NCI-H1417 (cell line): ENCODE measurements at places on chromosomes 3 and 15.

DNA sequence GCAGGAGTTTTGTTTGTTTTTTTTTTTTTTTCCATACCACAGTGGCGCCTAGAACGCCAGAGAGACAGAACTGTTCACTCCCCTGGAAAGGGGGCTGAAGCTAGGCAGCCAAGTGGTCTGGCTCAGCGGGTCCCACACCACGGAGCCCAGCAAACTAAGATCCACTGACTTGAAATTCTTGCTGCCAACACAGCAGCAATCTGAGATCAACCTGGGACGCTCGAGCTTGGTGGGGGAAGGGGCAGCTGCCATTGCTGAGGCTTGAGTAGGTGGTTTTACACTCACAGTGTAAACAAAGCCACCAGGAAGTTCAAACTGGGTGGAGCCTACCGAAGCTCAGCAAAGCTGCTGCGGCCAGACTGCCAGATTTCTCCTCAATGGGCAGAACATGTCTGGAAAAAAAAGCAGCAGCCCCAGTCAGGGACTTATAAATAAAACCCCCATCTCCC, 29.8 kb downstream of the SPICE1 start:
- no peak for DNase-seq

- DNase-seq = no peak
Measured at GRCh38 chr15:60344987-60345386, 52.8 kb downstream of the ANXA2 start.

DNA sequence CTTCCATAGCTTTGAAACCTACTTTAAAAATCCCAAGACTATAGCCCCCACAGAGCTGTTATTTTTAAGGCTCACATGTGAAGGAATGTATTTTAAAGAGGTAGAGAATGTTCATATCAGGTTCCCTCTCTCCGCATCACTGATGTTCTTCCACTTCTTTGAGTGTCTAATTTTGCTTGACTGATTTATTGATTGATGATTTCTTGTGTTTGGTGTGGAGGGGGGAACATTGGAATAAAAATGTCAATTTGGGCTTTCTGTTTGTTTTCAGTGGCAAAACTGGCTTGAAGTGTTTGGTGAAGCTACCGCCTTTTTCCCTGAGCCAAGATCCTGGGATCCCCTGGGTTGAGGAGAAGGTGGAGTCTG, 2.7 kb upstream of the TMEM212 start:
- no peak for DNase-seq

DNA sequence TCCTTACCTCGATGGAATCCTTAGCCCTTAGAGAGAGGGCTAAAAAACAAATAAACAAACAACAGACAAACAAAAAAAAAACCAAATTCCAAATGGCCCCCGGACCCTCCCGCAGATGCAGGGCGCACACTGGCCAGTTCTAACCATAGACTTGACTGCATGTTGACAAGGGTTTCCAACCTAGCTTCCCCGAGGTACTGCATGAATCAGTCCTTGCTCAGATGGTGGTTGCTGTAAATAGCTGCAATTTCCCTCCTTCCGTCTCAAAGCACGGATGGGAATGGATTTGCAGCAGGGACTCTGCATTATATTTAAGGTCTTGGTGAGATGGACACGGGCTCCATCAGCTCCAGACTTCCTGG, 162.8 kb downstream of the CD47 start:
- DNase-seq = peak; percentile 42

GRCh38 chr15:63473007-63473748, 31.2 kb upstream of the USP3 start:
- peak; percentile 42 for DNase-seq

GRCh38 chr3:25257026-25257425, 171.0 kb upstream of the RARB start:
- no peak for DNase-seq

- no peak for DNase-seq
Measured at GRCh38 chr3:110900576-110900975, 171.0 kb upstream of the NECTIN3 start.

- no peak for DNase-seq
Measured at GRCh38 chr15:85313339-85313738, 67.1 kb upstream of the AKAP13 start.

DNA sequence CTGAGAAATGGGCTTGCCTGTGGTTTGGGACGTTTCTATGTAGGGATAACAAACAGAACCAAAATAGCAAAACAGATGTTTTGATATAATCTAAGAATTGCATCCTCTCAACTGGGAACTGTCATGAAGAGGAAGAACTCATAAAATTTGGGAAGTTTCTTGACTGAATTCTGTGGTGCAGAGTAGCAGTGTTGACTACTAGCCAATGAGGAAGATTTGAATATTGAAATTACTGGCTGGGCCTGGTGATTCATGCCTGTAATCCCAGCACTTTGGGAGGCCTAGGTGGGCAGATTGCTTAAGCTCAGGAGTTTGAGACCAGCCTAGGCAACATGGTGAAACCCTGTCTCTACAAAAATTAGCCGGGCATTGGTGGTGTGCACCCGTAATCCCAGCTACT, 42.2 kb downstream of the ZNF609 start:
- no peak for DNase-seq

DNA sequence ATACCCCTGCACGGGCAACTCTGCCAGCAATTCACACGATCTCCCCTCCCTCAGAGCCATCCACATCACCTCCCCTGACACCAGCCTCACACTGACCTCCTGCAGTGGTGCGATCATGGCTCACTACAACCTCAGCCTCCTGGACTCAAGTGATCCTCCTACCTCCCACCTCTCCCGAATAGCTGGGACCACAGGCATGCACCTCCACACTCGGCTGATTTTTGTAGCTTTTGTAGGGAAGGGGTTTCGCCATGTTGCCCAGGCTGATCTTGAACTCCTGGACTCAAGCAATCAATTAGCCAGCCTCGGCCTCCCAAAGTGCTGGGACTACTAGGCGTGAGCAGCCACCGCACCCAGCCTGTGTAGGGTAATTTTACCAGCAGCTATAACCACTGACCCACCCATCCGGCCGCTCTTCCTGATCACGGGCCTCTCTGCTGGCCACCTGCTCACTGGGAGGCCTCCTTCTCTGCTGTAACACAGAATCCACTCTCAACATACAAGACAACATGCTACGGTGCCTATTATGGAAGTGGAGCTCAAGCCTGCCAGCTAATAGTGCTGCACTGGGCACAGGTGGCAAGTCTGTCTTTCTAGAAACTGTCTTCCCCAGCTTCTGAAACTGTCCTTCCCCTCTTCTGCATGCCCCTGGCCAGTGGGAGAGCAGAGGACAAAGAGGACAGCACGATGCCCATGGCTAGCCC, 4.6 kb downstream of the GP9 start:
- DNase-seq = no peak

DNA sequence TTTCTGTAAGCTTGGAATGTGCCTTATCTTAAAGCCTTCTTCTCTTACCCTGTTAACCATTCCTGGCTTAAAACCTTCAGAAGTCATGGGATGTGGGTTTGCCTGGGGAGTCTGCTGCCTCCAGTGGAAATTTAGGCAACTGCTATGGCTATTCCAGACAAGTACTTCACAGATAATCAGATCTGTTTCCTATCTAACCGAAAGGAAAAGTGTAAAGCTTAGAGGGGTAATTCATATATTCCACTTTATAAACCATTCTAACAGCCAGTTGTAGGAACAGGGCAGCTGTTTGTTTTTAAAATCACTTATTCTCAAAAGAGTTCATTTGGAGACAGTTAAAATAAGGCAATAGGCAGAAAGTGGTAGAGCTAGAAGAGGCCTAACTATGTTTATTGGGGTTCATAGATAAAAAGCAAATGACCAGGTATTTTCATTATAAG, 219.9 kb downstream of the TCF12 start:
- DNase-seq = peak; percentile 5

DNA sequence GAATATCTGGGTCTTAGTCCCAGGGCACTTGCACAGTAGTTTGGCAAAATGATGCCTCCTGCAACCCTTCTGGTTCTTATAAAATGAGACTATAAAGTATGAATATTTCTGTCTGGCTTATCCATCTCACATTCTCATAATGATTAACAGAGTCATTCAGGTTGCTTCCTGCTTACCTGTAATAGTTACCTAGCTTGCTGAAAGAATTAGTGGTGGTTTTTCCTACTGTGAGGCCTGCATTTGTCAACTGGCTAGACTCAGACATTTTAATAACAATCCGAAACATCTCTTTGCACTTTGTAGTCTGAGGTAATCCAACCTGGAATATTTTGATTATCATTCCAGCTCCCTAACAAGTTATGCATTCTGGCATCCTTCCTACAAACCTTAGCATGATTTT, 75.6 kb upstream of the POU1F1 start:
- no peak for DNase-seq

DNA sequence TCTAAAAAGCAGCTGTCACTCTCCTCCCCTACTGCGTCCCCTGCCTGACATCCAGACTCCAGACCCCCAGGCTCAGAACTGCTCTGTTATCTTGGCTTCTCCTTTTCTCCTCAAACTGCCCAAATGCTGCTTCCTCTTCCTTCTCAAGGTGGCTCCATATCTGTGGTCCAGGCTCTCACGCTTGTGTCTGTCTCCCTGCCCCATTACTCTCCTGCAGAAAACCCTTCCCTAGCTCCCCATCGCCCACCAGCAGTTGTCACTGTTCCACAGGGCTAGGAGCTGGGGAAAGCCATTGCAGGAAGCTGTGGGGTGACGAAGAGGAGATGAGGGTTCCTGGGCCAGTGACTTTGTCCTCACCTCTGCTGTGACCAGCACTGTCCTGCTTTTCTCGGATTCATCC, 30.7 kb upstream of the CGNL1 start:
- peak; percentile 32 for DNase-seq

GRCh38 chr3:135197246-135197645, 402.2 kb downstream of the EPHB1 start:
- no peak for DNase-seq

- no peak for DNase-seq
Measured at GRCh38 chr15:93865586-93865985, 365.8 kb upstream of the MCTP2 start.

DNA sequence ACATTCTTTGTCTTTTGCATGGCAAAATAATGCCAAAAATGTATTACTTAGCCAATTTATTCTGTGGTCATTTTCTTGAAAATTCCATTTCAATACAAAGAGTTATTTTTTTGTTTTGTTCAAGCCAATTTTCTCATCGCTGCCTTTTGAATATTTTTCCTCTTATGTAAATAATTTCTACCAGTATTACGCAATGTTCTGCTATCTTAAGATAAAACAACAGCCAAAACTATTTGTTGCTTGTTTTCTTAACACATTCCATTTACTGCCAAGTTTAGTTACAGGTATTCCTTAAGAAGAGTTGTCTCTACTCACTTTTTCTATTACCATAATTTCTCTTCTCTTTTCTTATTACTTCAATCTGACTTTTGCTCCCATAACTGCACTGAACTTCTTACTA, 163.1 kb downstream of the ROBO1 start:
- no peak for DNase-seq

GRCh38 chr3:23837691-23838090, 31.9 kb downstream of the UBE2E1 start:
- DNase-seq = no peak

DNA sequence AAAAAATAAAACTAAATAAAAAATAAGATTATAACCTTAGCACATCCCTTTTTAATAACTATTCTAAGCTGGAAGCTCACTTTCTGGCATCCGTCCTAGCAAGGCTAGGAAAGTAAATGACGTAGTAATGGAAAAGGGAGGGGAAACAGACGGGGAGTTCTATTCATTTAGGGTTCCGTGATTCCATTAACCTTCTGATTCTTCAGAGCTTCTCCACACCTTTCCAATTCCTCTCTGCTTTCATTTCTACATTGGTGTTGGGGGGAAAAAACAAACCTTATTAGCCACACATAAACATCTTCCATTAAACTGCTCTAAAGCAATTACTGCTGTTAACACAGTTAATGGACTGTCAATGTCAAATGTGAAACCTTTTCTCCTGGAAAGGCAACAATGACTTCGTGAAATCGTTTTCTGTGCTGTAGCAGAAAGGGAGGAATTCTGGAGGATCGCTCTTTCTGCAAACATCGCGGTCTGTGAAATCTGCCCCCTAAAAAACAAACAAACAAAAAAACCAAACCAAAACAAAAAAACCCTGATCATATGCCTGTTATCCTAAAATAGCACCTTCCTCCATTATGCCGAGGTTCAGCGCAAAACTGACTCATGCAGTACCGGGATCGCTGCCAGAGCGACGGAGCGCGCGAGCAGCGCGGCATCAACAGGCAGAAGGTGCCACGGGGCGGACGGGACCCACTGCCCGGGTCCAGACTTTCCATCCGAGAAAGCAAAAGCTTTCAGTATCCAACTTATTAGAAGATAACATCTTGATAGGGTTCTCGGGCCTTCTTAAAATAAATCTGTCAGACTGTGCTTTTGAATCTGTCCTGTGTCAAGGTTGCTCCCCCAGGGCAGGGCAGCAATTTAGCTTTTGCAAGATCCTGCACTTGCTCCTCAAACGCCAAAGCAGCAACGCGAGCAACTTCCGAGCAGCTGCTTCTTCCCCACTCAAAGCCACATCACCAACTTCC, 156.2 kb downstream of the FGF12 start:
- DNase-seq = no peak

DNA sequence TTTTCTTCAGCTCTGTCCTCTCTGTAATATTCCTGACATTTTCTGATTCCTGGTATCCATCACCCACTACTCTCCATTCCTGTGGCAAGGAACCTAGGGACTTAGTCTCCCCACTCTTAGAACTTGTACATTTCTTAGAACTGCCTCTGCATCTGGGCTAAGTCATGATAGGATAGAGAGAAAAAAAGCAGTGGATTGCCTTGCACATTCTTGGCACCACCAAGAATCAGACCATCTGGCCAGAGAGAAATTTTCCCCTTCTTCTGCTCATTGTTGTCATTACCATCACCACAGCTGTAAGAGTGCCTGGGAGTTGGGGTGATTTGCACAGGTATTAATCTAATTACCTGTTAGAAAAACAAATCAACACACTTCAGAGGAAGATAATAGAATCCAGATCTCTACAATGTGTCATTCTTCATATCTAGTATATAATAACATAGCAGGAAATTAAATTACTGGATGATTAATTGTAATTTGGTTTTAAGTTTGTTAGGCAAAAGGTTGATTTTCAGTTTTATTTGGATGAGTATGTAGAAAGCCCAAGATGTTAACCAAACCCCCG, 264.8 kb upstream of the ZPLD1 start:
- DNase-seq = peak; percentile 15

- peak; percentile 22 for DNase-seq
Measured at GRCh38 chr15:31300981-31301672, 25.5 kb upstream of the KLF13 start.

GRCh38 chr3:49616491-49616941, 57.6 kb upstream of the APEH start:
- DNase-seq = no peak

DNA sequence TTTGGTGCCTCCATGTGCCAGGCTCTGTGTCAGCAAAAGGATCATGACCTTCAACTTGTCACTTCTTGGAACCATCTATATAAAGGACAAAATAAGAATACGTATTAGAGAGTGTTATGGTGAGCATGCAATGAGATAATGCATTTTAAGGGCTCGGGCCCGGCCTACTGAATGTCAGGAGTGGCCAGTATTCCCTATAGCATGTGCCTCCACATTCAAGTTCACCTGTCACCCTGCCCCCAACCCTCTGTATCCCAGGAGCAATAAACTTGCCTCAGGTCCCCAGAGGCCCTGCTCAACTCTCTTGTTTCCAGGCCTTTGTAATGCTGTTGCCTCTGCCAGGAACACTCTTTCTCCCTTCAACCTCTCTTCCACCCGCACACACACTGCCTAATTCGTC, 90.2 kb upstream of the SLC6A11 start:
- DNase-seq = no peak

GRCh38 chr15:41893422-41894250, at the start of gene SPTBN5:
Gene SPTBN5 (minus strand): TSS chr15:41894053. CDS start chr15:41893497, 556 bp downstream.
- DNase-seq = no peak
